Head of caudate nucleus (tissue), 42 donors: ENCODE measurements at places on chromosomes 16 and 17.

- DNase-seq: no peak
Observed at GRCh38 chr17:43616852-43617251, 44.9 kb downstream of the MEOX1 start.

DNA sequence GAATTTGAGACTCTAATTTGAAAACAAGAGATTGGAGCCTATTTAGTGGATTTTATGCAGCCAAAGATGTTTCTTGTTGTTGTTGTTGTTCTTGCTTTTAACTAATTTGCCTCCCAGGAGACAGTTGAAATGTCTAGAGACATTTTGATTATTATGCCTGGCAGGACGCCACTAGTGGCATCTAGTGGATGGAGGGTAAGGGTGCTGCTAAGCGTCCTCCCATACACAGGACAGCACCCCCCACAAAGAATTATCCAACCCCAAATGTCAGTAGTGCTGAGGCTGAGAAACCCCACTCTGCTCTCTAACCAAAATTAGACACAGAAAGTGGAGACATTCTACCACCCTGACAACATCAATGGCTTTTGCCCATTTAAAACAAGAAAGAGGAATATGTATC, 15.4 kb upstream of the HSBP1 start:
- no peak for DNase-seq

- no peak for DNase-seq
Observed at GRCh38 chr16:67868290-67868689, 4.6 kb upstream of the EDC4 start.

GRCh38 chr17:82864713-82865248, 25.0 kb upstream of the ZNF750 start:
- DNase-seq: no peak

DNA sequence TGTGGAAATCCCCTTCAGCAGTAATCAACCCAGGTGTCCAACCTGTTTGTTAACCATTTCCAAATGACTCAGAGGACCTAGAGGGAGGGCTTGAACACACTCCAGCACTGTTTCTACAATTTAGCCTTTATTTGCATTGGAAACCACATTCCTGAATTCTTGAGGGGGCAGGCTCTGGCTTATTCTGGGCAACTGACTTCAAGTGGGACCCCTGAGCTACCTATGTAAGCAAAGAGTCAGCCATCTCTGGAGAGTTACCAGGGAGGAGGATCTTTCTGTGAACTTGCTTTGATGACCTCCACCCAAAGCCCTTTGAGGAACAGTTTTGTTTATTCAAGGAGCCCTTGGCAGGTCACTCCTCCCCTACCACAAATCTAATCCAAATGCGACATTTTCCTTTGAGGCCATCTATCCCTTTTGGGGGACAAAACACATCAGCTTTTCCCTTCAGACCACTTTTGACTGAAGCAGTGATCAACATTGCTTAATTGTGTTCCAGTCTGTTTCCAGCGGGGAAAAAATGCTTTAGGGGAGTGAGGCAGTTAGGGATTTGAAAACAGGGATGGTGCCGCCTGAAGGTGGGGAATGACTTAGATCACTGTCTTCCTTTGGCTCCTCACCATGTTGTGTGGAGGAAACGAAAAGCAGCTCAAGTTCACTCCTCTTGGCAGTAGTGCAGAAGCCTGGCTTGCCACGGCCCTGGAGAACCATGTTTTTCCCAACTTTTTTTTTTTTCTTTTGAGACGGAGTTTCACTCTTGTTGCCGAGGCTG, 46.2 kb downstream of the TUBD1 start:
- no peak for DNase-seq

GRCh38 chr16:81493755-81494433, 49.3 kb downstream of the CMIP start:
- DNase-seq: no peak

- no peak for DNase-seq
Observed at GRCh38 chr16:53964145-53964790, 260.3 kb downstream of the FTO start.

DNA sequence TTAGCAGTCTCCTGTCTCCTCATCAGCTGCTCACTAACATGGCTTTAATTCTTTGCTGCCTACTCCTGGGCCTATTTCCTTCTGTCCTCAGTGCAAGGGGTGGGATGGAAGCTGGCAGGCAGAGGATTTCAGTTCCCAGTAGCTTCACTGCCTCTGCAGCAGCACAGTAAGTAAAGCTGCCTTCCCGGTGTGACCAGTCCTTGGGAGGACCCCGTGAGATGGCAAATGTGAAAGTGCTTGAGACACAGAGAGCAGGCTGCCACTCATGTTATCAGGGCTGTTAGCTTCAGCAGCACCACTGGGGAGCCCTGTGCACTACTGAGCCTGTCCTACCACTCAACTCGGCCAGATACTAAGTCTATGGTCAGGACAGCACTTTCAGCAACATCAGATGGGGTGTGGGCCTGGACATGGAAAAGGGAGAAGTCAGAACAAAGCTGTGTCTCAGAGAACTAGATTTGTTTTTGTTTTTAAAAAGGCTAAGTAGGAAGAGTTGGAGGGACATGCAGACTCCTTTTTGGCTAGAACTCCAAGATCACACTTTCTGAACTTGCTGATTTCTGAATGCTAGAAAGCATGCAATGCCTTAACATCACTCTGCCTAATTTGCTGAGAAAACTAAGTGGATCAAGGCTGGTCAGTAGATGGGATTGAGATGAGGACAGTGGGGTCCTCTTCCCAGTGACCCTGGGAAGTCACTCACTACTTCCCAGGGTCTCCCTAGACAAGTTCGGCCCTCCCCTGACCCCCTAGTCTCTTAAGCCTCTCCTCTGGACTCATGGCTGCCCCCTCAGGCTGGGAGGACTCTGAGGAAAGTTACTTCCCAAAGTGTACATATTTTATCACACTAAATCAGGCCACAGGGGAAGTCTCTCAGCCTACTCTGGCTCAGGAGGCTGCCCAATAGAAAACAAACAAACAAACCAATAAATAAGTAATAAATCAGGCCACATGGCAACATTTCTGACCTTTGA, 1.1 kb downstream of the ACSF2 start:
- DNase-seq: no peak

DNA sequence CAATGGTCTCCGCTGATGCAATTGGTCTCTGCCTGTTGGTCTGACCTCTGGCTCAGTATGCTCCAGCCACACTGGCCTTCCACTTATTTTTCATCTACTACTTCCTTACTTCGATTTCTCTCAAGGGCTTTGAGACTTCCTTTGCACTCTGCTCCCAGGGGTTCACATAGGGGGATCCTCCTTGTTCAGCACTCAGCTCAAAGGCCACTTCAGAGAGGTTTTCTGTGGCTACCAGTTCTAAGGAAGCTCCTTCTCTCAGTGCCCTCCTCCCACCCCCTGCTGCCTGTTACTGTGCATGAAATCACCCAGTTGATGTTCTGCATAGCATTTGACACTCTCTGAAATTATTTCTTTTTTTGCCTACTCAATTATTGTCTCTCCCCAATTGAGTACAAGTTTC, 476.4 kb downstream of the HS3ST3B1 start:
- no peak for DNase-seq

GRCh38 chr16:85026703-85027102, 892 bp upstream of the KIAA0513 start:
- DNase-seq: no peak

GRCh38 chr17:57773557-57773956, 28.5 kb upstream of the CCDC182 start:
- DNase-seq: no peak

GRCh38 chr17:14688134-14688533, 387.3 kb downstream of the HS3ST3B1 start:
- no peak for DNase-seq

DNA sequence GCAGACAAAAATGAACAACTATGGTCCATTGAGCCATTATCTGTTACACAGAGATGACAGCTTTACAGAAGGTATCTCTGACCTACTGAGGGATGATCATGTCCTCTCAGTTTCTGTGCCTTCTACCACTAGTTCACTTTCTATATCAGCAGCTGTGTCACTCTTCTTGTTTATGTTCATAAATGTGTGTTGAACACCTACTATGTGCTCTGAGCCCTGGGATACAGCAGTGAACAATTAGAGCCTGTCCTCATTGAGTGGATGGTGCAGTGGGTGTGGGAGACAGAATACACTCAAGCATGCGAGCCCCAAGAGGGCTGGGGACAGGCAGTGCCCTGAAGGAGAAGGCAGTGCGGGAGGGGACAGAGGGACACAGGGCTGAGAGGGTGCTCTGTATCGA, 92.1 kb downstream of the ABCC6 start:
- DNase-seq: no peak

DNA sequence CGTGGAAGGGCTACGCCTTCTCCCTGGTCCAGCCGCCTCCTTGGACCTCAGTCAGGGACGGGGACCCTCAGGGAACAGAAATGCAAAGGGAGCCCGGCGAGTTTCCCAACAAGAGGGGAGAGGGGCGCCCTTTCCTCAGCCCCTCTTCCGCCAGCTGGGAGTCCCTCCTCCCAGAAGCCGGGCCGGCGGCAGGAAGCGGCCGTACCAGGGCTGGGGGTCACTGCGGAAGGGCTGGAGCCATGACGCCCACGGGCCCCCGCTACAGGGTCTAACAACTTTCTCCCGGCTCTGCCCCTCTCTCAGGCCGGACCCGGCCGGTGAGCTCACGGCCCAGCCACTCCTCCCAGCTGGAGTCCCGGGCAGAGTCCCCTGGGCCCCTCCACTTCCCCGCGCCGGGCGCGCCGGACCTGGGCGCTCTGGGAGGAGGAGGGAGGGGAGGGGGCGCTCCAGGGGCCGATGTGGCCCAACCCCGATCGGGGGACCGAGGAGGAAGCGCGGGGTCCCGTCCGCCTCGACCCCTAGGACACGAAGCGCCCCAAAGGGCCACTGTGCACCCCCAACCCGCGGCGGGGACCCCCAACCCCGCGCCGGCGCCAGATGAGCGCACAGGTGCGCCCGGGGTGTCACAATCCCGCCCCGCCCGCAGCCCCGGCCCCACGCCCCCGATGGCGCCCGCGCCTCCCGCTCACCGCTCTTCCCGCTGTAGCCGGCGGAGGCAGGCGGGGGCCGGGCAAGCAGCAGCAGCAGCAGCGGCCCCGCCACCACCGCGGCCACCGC, 578 bp downstream of the PGAP6 start:
- no peak for DNase-seq

DNA sequence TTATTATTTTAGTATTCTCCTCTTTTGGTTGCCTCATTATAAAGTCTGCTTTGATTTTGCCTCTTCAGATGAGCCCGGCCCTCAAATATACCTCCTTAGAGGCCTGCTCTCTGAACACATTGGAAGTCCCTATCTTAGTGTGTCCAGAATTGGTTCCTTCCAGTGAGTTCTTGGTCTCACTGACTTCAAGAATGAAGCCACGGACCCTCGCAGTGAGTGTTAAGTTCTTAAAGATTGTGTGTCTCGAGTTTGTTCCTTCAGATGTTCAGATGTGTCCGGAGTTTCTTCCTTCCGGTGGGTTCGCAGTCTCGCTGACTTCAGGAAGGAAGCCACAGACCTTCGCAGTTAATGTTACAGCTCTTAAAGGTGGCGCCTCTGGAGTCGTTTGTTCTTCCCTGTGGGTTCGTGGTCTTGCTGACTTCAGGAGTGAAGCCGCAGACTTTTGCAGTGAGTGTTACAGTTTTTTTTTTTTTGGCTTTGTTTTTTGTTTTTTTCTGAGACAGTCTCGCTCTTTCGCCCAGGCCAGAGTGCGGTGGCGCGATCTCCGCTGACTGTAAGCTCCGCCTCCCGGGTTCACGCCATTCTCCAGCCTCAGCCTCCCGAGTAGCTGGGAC, 45.8 kb upstream of the NOS2 start:
- no peak for DNase-seq

GRCh38 chr17:9424071-9424640, 151.5 kb downstream of the STX8 start:
- no peak for DNase-seq

DNA sequence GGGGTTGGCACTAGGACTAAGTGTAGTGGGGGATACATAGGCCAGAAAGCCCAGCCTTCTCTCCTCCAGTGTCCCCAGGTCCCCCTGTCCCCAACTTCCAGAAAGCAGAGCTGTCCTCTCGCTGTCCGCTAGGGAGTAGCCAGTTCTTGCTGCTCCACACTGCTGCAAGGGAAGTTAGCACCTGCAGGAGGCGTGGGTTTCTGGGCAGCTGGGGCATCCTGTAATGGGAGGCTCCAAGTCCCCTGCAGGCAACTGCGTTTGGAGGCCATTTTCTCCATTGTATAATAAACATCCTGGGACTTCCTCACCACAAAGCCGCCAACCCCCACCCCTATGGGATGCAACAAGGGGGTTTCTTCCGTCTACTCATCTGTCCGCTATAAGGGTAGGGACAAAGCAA, 1.7 kb downstream of the RPRML start:
- DNase-seq: peak; percentile 36

DNA sequence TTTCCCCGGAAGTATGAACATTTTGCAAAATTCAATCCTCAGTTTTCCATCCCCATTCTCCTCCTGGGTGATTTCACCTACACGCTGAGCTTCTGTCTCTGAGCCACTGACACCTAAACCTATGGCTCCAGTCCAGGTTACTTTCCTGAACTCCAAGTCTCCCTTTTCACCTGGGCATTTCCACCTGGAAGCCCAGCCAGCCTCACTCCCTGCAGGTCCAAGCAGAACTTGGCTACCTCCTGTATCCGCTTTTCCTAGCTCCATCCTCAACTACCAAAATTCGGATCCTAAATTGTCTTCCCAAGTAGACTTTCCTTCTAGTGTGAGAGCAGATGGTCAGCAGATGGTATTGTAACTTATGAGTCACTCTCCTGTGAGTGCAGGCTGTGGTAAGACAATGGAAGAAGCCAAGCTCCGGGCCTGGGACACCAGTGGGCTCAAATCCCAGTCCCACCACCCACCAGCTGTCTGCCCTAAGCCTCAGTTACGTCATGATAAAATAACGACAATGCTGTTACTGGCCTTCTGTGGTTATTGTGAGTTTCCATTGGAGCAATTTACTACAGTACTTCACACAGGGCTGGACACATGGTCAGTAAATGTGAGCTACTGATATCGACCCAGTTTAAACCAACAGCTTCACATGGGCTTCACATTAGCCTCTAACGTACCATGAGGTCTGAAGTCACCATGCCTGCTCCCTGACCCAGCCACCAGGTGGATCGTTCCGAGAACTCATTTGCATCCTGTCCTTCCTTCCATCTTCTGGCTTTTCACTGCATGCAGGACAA, 33.3 kb downstream of the PECAM1 start:
- no peak for DNase-seq

GRCh38 chr16:70341600-70341999, 5.1 kb upstream of the DDX19A start:
- DNase-seq: no peak

GRCh38 chr17:18252160-18252559, 6.4 kb downstream of the FLII start:
- DNase-seq: no peak

- no peak for DNase-seq
Observed at GRCh38 chr17:73877962-73878361, 233.7 kb upstream of the SDK2 start.

DNA sequence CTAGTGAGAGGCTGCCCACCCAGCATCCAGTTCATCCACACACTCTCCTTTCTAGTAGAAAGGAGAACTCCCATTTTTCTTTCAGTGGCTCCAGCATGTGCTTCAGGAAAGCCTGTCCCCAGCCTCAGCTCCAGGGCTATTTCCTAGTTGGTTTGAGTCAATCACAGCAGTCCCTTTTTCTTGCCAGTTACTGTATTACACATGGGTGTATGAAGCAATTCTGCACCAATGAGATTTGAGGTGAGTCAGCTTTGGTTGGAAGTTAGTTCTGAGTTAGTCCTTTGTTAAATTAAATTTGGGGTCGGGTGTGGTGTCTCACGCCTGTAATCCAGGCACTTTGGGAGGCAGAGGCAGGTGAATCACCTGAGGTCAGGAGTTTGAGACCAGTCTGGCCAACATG, 24.8 kb downstream of the RAD51D start:
- DNase-seq: no peak
